ENCODE measurements at places on chromosomes 4 and X. TPM values are rescaled to one million over a fixed set of nuclear protein-coding genes. Genes with fewer than 3 reads are reported as not detected.

The TMEM35A gene
- 5.5 TPM for polyA plus RNA-seq

The TRIM60 gene
- polyA plus RNA-seq = 3.9 TPM

The CNKSR2 gene
- 2.1 TPM for polyA plus RNA-seq

The AKAP4 gene
- polyA plus RNA-seq = 296 TPM

The CDX4 gene
- polyA plus RNA-seq = 0.21 TPM

The ACOT9 gene
- 22.0 TPM for polyA plus RNA-seq

The KCNE5 gene
- 0.57 TPM for polyA plus RNA-seq

The C4orf17 gene
- 51.2 TPM for polyA plus RNA-seq

The S100P gene
- polyA plus RNA-seq = 3.5 TPM

The PHOX2B gene
- polyA plus RNA-seq = 0.20 TPM

The CENPVL3 gene
- polyA plus RNA-seq = 9.8 TPM
